T-helper 17 cell (primary cell): ENCODE measurements at places on chromosomes 12 and 14.

DNA sequence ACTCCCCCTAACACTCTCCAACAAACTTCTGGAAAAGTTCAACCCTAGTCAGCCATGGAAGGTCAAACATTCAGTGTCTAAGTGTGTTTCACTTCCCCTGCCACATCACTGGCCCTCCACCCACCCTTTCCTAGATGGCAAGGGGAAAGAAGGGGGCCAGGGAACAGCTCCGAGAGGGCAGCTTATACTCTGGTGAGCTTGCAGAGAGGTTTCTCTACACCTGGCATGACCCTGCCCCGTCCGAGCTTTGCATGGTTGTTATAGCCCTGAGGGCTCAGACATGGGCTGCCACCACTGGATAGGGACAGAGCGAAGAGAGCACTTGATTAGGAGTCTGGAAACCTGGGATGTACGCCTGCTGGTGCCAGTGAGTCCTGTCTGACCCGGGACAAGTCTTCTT, 4.0 kb downstream of the ACVRL1 start:
- H3K36me3 ChIP-seq, result peaks cover 4% of the 10 kb centered on the region
- peaks cover 46% of the 10 kb centered on the region for H3K27me3 ChIP-seq
- DNase-seq, result no peak
- H3K27ac ChIP-seq, result no peak overlapping the region
- H3K4me3 ChIP-seq, result no peak overlapping the region

- DNase-seq, result no peak
- no peak overlapping the region for H3K4me3 ChIP-seq
- no peaks in the 10 kb centered on the region for H3K4me1 ChIP-seq
- H3K27me3 ChIP-seq, result peaks cover 47% of the 10 kb centered on the region
Observed at GRCh38 chr14:76428611-76429010, 52.7 kb downstream of the ESRRB start.

GRCh38 chr12:75020068-75020557, 189.5 kb downstream of the KCNC2 start:
- no peaks in the 10 kb centered on the region for H3K36me3 ChIP-seq
- no peak overlapping the region for H3K4me3 ChIP-seq
- no peak for DNase-seq
- H3K27ac ChIP-seq, result no peak overlapping the region
- H3K4me1 ChIP-seq, result no peaks in the 10 kb centered on the region

DNA sequence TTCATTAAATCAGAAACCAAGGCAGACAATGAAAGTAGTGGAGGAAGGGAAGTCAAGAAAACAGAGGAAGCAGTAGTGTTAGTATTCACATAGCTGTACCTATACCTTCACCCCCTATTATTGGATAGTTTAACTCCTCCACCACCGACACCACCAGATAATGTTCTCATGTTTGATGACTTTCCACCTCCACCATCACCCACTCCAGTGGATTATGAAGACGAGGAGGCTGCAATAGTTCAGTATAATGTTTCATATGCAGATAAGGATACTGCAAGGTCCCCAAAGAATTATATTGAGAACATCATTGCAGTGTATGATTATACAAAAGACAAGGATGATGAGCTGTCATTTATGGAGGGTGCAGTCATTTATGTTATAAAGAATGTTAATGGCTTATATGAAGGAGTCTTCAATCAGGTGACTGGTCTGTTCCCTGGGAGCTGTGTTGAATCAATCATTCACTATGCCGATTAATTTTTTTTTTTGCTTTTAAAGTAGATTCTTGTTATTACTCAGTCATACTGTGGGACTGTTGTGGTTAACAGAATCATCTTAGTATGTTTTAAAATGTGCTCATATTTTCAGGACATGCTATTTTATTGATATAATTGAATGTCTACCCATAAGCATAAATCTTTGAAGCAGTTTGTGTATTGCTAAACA, 32.2 kb upstream of the KTN1 start:
- no peaks in the 10 kb centered on the region for H3K27me3 ChIP-seq
- H3K27ac ChIP-seq, result no peak overlapping the region
- H3K4me3 ChIP-seq, result no peak overlapping the region
- H3K4me1 ChIP-seq, result peaks cover 6% of the 10 kb centered on the region

- peaks cover 2% of the 10 kb centered on the region for H3K4me1 ChIP-seq
- no peak overlapping the region for H3K4me3 ChIP-seq
- H3K27ac ChIP-seq, result no peak overlapping the region
- H3K36me3 ChIP-seq, result peaks cover 4% of the 10 kb centered on the region
Observed at GRCh38 chr14:69985463-69985862, 106.2 kb downstream of the SMOC1 start.

- no peaks in the 10 kb centered on the region for H3K27me3 ChIP-seq
- no peak overlapping the region for H3K4me3 ChIP-seq
- peaks cover 3% of the 10 kb centered on the region for H3K36me3 ChIP-seq
- H3K4me1 ChIP-seq, result peaks cover 8% of the 10 kb centered on the region
- DNase-seq, result no peak
- H3K27ac ChIP-seq, result no peak overlapping the region
Observed at GRCh38 chr14:102875652-102876051, 46.8 kb upstream of the AMN start.

GRCh38 chr12:123905319-123905925, 67.2 kb downstream of the CCDC92 start:
- no peaks in the 10 kb centered on the region for H3K36me3 ChIP-seq
- peak overlapping the region; percentile 9 for H3K27ac ChIP-seq
- no peak overlapping the region for H3K4me3 ChIP-seq

DNA sequence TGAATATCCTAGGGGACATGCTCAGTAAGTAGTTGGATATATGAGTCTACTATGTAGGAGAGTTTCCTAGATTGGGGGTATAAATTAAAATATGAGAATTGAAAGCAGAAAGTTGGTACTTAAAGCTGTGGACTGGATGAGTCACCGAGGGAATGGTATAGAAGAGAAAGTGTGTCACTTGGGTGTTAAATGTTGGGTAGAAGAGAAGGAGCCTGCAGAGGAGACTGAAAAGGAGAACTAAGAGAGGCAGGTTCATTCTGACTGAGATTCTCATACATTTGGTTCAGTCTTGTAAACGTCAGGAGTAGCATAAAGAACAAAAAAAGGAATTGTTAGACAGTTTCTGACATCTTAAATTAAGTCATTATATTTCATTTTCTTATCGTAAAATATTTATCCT, 19.9 kb downstream of the LRRC9 start:
- no peaks in the 10 kb centered on the region for H3K4me1 ChIP-seq
- H3K27me3 ChIP-seq, result peaks cover 5% of the 10 kb centered on the region
- no peak for DNase-seq
- H3K36me3 ChIP-seq, result no peaks in the 10 kb centered on the region
- H3K27ac ChIP-seq, result no peak overlapping the region
- H3K4me3 ChIP-seq, result no peak overlapping the region

- no peak overlapping the region for H3K27ac ChIP-seq
- H3K27me3 ChIP-seq, result peaks cover 7% of the 10 kb centered on the region
- DNase-seq, result no peak
- no peaks in the 10 kb centered on the region for H3K4me1 ChIP-seq
Observed at GRCh38 chr14:51462706-51463105, 189.0 kb upstream of the FRMD6 start.

- no peaks in the 10 kb centered on the region for H3K27me3 ChIP-seq
- H3K4me3 ChIP-seq, result no peak overlapping the region
- H3K36me3 ChIP-seq, result no peaks in the 10 kb centered on the region
- DNase-seq, result no peak
- H3K4me1 ChIP-seq, result peaks cover 28% of the 10 kb centered on the region
- H3K27ac ChIP-seq, result peak overlapping the region; percentile 65
Observed at GRCh38 chr12:49824895-49825294, 3.3 kb downstream of the NCKAP5L start.

GRCh38 chr12:48054955-48055821, 50.7 kb downstream of the SENP1 start:
- no peak overlapping the region for H3K4me3 ChIP-seq
- H3K36me3 ChIP-seq, result peaks cover 10% of the 10 kb centered on the region
- H3K27ac ChIP-seq, result no peak overlapping the region
- no peaks in the 10 kb centered on the region for H3K27me3 ChIP-seq
- DNase-seq, result no peak
- peaks cover 4% of the 10 kb centered on the region for H3K4me1 ChIP-seq

DNA sequence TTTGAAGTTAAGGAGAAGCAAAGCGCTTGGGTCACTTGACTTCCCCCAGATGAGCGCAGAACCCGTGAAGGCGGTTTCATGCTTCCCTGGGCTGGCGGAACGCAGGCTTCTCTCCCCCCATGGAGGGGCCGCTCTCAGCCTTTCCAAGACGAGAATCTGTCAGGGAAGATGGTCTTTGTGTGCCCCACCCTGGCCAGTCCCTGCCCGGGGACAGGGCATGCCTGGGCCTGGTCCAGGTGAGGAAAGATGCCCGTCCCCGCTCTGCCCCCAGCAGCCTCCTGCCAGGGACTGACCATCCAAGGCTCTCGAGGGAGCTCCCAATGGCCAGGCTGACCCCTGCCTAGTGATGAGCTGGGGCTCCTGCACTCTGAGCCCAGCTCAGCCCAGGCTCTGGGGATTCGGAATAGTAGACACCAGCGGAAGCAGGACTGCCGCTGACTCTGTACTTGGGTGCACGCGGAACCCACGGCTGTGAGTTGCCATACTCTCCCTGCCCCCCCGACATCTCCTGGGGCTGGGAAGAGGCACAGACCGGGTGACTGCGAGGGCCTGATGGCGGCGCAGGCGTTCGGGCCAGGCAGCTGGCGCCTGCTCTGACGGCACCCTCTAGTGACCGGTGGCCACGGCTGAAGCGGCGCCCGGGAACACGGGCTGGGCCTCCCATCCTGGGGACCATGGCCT, 142.2 kb upstream of the FKBP4 start:
- H3K27me3 ChIP-seq, result peaks cover 37% of the 10 kb centered on the region
- H3K36me3 ChIP-seq, result no peaks in the 10 kb centered on the region
- no peak overlapping the region for H3K4me3 ChIP-seq
- no peak for DNase-seq

DNA sequence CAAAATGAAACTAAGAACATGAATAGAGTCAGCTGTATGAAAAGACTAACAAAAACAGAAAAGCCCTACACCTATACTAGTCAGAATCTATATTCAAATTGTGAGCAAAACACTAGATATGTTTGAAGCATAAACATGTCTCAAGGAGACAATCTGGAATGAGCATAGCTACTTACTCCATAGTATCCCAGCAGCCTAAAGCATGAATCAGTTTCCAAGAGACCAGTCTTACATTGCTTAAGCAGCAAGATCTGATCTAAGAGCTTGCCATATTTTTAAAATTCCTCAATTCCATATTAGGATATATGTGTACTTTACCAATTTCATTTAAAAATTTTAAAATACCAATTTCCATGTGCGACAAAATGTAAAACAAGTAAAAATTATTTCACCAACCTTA, 7.7 kb downstream of the CAPS2 start:
- H3K36me3 ChIP-seq, result no peaks in the 10 kb centered on the region
- no peak for DNase-seq
- peaks cover 27% of the 10 kb centered on the region for H3K27me3 ChIP-seq
- no peaks in the 10 kb centered on the region for H3K4me1 ChIP-seq
- no peak overlapping the region for H3K27ac ChIP-seq

- H3K27me3 ChIP-seq, result peaks cover 49% of the 10 kb centered on the region
- no peak overlapping the region for H3K4me3 ChIP-seq
- no peaks in the 10 kb centered on the region for H3K36me3 ChIP-seq
- peaks cover 5% of the 10 kb centered on the region for H3K4me1 ChIP-seq
Observed at GRCh38 chr12:22858849-22859570, 234.0 kb downstream of the ETNK1 start.

DNA sequence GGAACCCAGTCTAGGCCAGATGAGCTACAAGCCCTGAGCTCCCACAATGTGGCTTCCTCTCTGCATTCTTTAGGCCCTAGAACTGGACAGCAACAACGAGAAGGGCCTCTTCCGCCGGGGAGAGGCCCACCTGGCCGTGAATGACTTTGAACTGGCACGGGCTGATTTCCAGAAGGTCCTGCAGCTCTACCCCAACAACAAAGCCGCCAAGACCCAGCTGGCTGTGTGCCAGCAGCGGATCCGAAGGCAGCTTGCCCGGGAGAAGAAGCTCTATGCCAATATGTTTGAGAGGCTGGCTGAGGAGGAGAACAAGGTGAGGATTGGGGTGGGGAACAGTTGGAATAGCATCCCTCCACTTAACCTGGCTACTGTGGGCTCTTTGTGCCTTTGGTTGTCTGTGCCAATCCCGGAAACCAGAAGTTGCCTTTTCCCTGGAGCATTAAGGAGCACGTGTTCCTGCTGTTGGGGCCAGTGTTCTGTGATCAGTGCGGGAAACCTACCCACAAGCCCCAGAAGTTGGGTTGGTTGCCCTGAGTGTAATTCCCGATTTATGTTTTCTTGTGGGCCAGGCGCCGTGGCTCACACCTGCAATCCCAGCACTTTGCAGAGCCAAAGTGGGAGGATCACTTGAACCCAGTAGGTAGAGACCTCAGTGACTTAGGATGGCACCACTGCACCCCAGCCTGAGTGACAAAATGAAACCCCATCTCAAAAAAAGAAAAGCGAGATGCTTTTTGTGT, 6.4 kb downstream of the FKBP4 start:
- DNase-seq, result no peak
- no peak overlapping the region for H3K27ac ChIP-seq
- H3K36me3 ChIP-seq, result peaks cover 2% of the 10 kb centered on the region
- peaks cover 20% of the 10 kb centered on the region for H3K4me1 ChIP-seq
- no peak overlapping the region for H3K4me3 ChIP-seq

DNA sequence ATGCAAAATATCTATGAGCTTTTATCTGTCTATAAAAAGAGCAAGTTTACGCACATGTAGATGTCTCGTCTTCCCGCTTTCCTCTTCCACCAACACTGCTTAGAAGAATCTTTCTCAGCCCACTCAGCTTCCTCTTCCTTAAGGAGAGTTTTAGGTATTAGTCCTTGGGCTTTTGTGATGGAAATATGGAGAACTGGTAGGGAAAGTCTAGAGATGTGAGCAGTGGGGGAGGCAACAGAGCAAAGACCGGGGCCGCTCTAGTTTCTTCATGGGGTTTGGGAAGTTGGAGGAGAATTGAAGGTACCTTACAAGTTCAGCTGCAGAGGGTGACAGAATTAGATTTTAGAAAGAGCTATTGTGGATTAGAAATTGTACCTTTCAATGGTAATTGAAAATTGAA, 56.3 kb upstream of the CPNE8 start:
- no peak overlapping the region for H3K27ac ChIP-seq
- H3K27me3 ChIP-seq, result no peaks in the 10 kb centered on the region
- no peaks in the 10 kb centered on the region for H3K36me3 ChIP-seq
- no peak for DNase-seq
- H3K4me1 ChIP-seq, result no peaks in the 10 kb centered on the region

DNA sequence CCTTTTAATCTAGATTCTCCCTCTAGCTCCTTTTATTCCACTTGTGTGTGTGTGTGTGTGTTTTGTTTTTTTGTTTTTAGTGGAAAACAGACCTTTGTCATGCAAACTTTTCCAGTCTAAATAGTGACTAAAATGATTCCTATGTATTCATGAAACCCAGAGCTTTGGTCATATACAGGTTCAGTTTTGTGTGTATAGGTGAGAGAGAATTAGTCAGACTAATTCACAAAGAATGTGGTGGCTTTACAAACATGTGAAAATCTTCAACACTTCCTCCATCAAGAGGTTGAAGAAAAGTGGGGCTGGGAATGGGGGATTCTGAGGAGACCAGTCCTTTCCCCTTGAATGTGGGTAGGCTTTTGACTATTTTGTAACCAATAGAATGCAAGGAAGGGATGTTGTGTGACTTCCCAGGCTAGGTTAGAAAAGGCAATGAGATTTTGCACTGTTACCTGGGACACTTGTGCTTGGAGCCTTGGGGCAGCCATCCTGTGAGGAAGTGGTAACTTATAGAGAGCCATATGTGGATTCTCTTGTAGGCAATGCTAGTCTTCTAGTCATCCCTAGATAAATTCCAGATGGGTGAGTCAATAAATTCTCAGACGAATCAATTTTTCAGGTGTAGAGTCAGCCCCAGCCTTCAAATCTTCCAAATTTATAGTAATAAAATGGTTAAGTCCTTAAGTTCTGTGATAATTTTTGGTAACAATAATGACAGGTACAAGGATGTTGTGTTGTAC, 236.1 kb downstream of the CEP128 start:
- H3K27ac ChIP-seq, result no peak overlapping the region
- H3K36me3 ChIP-seq, result no peaks in the 10 kb centered on the region
- H3K4me1 ChIP-seq, result no peaks in the 10 kb centered on the region
- H3K4me3 ChIP-seq, result no peak overlapping the region
- no peaks in the 10 kb centered on the region for H3K27me3 ChIP-seq
- no peak for DNase-seq
